ENCODE measurements at places on chromosomes 6 and 20.

GRCh38 chr20:48463096-48463720 lies 364.6 kb downstream of the PREX1 start:
- no peak for DNase-seq

DNA sequence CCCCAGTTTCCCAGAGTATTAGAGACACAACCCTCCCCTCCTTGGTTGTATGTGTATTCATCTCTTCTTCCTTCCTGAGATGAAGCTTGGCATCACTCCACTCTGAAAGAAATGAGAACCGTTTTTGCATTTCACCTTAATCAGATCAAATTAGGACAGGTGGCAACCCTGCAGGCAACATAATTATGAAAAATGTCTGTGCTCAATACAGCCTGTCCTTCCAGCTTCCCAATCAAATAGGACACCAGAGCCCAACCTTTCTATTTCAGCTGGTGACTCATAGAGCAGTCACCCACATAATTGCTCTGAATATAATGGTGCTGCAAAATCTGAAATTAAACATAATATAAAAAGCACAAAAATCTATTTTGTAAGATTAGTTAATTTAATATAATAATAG lies 310.2 kb upstream of the AGPAT4 start:
- DNase-seq = no peak

DNA sequence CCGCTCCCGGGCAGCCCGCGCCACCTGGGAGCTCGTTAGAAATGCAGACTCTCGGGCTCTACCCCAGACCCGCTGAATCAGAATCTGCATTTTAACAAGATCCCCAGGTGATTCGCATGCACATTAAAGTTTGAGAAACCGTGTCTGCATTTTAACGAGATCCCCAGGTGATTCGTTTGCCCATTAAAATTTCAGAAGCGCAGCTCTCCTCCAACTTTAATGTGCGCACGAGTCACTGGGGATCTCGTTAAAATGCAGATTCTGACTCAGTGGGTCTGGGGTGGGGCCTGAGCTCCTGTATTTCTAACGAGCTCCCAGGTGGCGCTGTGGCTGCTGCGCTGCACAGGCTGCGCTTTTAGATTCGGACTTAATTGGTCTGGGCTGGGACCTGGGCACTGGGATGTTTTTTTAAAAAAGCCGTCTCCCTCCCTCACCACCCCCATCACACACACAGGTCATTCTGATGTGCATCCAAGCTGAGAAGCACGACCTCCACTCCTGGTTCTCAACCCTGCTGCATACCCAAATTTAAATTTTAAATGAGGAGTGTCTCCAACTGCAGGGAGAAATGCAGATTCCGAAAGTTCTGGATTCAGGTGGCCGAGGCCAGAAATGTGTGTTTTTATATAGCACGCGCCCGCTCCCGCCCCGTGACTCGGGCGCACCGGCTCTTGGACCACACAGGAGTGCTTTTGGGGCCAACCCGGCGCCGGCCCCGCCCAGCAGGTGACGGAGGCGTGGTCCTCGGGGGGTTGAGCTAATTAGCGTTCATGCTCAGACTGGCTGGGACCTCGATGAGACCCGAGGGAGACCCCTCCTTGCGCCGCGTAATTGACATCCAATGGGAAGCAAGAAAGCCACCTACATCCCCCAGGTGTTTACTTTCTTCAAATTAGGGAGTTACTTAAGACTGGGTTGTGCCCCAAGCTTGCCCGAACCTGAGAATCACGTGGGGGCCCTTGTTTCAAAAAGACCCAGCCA lies 85.8 kb downstream of the ZFP64 start:
- peak; percentile 46 for DNase-seq

DNA sequence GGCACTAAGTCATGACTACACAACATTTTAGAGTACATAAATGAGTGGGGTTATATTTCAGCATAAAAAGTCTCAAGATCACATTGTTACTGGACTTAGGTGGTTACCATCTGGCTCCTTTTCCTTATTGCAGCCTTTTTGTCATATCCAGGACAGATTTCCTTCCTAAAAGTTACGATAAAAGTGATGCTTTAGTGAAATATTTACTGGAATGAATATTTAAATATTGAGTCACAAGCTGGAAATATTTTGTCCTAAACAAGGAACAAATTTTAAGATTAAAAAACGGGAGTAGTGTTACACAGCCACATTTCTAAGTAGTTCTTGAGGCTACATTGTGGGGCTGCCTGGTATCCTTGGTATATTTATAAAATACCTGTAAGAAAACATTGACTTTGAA lies 52.2 kb downstream of the CDC40 start:
- no peak for DNase-seq

DNA sequence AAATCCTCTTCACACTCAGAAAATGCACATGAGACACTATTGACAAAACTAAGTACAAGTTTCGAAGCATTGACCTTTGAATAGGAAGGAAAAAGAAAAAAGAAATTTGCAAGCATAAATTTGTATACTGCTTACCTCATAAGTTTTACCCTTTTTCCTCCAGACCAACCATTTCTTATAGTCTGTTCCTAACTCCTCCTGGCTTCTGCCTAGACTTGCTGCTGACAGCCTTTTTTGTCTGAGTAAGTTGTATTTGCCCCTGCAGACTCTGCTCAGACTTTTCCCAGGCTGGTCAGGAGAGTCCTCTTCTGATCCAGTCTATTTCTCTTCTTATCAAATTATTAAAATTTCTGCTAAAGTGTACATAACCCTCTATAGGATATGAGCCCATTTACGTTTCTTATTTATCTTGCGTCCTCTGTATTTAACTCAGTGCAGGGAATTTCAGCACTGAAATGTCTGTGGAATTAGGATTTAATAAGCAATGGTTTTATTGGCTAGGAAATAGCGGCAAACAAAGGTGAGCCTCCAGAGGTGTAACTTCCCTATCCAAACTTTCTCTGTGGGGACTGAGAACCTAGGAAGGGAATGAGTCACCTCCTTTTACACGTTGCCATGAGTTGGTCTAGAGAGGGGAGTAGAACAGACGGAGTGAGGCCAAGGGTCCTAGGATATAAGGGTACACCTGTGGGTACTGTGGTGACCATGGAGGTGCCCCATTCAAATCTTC lies 207.1 kb upstream of the MARCKS start:
- DNase-seq = no peak

GRCh38 chr6:39820553-39820952 lies 28.4 kb downstream of the DAAM2 start:
- DNase-seq = no peak

- DNase-seq = no peak
Measured at GRCh38 chr6:2745246-2745645, 5.5 kb downstream of the MYLK4 start.

DNA sequence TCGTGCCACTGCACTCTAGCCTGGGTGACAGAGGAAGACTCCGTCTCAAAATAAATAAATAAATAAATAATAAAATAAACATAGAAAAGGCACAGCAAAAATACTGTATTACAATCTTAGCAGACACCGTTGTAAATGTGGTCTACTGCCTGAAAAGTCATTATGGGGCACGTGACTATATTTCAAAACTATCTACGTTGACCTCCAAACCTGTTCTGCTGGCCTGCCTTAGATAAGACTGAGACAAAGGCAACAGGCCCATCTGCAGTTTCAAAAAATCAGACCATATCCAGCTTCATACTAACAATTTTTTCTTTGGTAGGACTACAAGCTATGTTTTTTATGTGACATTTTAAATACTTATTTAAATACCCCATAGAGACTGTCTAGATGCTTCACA lies 59.1 kb downstream of the AGPAT4 start:
- no peak for DNase-seq

DNA sequence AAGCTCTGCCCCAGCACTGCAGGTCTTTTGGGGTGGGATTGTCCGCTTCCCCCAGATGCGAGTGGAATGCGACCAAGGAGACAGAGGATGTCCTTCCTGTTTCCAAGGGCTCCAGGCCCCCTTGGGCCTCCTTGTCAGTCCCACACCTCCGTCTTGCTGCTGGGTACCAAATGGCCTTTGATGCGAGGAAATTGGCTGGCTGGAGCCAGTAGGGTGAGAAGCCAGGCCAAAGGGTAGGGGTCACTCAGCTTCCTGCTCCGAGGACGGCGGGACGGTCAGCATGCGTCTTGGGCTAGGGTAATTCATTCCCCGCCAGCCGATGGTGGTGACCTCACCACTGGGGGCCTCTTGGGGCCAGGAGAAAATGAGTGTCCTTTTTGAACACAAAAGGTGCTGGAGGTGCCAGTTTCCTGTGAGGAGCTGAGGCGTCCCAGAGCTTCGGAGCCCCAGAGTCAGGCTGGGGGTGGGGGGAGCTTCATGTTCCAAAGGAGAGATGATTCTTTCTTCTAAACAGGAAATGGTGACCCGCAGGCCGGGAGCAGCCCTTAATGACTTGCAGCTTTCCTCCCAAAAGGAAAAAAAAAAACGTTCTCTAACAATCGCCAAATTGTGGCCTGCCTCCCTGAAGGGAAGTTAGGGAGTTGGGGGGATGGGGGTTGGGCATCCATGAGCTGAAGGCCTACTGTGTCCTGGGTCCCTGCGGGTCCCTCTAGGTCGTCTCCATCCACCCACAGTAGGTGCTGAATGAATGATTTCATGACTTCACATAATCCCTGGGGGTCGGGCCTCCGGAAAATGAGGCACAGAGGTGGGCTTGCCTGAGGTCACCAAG lies 6.7 kb downstream of the SNAI1 start:
- DNase-seq = no peak

GRCh38 chr6:139820210-139820609 lies 445.8 kb upstream of the CITED2 start:
- DNase-seq = no peak

DNA sequence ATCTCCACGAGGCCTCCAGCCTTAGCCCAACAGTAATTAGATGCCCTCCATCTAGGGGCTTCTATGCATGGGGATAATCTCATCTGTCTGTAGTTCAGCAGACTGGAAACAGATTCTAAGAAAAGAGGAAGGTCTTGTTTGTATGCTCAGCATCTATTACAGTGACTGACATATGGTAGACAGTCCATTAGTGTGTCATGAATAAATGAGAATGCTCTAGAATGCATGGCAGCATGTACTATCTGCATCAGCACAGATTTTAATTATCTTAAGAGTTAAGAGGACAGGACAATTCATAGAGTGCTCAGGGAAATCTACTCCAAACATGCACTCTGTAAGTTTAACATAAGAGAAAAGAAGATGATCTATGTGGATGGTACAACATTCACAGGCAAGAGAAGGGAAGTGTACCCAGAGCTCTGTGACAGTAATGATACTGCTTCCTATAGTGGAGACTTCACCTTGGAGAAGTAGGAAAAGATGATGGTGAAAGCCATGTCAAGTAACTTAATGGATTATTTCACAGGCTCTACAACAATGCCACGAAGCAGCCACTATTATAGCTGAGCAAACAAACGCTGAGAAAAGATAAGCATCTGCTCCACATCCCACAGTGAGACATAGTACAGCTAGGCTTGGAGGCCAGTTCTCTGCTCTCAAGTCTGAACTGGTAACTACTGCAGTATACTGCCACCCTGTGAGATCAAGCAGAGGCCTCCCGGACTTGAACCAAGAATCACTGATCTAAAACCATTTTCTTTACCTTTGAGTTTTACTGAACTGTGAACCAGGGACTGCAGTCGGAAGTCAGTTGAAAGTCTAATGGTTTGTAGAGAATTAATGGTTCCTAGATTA lies 309.2 kb upstream of the SPTLC3 start:
- DNase-seq = no peak

DNA sequence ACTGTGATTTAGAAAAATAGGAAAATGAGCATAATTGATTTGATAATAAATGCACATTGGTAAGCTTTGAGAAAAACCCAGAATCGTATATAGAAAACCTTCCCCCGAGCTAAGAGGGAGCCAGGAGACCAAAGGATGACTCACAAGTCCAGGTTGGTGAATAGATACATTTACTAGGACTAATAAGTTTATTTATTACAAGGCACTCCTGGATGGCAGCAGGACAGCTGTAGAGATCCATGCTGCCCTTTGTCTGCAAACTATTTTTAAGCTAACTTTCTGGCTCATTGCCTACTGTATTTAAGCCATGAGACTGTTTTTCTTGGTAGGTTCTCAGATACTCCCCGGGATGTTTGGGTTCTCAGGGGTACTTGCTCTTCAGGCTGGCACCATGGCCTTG lies 13.4 kb downstream of the CASP8AP2 start:
- DNase-seq = no peak

GRCh38 chr6:95208621-95209020 lies 368.7 kb upstream of the MANEA start:
- DNase-seq = no peak

GRCh38 chr6:24522228-24523176 lies 27.7 kb downstream of the ALDH5A1 start:
- no peak for DNase-seq

DNA sequence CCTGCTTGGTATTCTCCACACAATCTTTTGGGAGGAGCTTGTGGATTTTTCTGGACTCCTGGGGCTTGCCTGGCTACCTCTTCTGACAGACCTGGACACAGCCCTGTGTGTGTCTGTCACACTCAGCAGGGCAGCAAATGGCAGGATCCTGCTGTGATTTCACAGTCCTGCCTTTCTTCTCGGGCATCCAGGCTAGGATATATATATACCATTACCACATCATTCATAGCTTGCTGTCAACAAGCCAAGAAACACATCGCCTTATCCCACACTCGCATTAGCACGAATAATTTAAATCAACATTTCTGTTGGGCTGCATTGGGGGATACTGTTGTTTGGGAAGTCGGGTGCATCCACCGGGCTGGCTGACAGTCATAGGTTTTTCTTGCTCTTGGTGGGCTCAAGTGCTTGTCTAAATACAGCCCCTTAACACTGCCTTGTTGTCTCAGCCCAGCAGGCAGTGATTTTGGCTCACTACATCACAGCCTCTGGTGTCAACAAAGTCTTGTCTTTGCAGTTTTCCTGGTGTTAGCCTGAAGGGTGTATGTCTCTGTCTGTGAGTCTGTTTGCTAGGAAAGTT lies 154.9 kb upstream of the FERMT1 start:
- DNase-seq = peak; percentile 37

- DNase-seq = no peak
Measured at GRCh38 chr6:45864651-45865050, 151.0 kb downstream of the CLIC5 start.

DNA sequence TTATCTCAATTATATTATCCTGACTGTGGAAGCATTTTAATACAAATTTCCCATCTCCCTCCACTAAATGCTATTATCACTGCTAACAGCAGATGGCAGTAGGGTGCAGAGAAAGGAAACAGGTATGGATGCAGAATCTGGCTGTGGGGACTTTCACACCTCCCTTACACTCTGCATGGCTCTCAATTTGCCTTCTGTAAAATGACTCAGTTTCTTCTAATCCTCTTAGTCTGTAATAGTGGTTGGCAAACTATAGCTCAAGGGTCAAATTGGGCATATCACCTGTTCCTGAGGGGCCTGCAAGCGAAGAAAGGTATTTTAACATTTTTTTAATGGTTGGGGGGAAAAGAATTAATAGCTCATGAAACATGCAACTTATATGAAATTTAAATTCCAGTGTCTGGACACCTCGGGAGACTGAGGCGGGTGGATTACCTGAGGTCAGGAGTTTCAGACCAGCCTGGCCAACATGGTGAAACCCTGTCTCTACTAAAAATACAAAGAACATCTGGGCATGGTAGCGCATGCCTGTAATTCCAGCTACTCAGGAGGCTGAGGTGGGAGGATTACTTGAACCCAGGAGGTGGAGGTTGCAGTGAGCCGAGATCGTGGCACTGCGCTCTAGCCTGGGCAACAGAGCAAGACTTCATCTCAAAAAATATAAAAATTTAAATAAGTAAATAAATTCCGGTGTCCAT lies 83.5 kb downstream of the ZMYND8 start:
- DNase-seq = peak; percentile 69

Data from cardiac muscle cell (in vitro differentiated cells and primary cell).